ENCODE measurements at places on chromosomes 4 and X.

GRCh38 chr4:11503166-11503565, 74.5 kb upstream of the HS3ST1 start:
- DNase-seq, result no peak

DNA sequence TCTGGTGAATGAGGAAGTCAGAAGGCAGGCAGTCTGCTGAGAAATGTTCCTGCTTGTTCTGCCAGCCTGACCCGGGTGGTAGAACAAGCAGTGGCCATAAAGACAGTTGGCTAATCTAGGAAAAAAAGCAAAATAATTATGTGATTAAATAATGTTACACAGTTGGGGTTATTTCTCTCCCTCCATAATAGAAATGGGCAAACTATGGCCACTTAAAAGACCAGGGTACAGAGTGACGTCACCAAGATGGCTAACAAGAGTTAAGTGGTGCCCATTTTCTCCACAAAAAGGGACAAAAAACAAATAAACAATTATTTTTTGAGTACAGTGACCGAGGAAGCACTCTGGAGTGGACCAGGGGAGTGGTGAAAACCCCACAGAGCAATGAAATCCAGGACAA, 16.1 kb upstream of the SPANXD start:
- DNase-seq, result no peak

- DNase-seq, result no peak
Measured at GRCh38 chr4:75904076-75904475, 1.8 kb upstream of the PPEF2 start.

DNA sequence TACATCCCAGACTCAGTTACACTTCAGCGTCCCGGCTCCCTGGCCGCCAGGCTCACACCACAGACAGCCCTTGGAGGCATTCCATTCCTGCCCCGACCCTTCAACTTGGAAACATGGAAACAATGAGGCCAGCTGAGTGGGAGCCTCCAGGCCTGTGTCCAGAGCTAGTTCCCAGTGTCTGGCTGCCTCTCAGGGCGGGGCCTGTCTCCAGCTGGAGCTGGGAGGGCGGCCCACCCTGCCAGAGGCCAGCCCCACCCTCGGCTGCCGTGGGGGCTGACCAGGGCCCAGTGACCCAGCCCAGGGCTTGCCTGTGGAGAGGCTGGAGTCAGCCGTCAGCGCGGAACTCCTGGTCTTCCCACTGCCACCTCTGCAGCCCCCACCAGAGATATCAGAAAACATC, 37.4 kb upstream of the SPON2 start:
- DNase-seq, result no peak

- no peak for DNase-seq
Measured at GRCh38 chr4:47675806-47676205, 162.1 kb downstream of the CORIN start.

GRCh38 chrX:40543661-40544328, 37.0 kb upstream of the ATP6AP2 start:
- DNase-seq, result no peak

DNA sequence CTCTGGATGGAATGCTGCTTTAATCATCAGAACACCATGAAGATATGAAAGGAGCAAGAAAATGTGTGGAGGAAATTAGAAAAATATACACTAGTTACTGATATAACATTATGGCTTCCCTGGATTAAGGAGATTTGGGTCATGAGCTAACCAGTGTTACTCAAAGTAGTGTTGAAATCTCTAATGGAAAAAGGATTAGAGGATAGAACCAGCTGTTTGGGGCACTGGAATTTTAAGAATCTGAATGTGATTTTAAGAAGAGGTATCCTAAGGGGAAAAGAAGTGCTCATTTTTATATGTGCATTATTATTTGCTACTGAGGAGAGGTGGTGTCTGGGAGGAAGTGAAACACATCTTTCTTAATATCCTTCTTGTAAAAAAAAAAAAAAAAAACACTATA, 164.1 kb upstream of the PPARGC1A start:
- no peak for DNase-seq

- DNase-seq, result no peak
Measured at GRCh38 chrX:79400623-79401022, 33.5 kb upstream of the ITM2A start.

- DNase-seq, result no peak
Measured at GRCh38 chr4:26992657-26993361, 132.2 kb downstream of the STIM2 start.

GRCh38 chr4:4575284-4576211, 33.7 kb upstream of the STX18 start:
- peak; percentile 44 for DNase-seq

DNA sequence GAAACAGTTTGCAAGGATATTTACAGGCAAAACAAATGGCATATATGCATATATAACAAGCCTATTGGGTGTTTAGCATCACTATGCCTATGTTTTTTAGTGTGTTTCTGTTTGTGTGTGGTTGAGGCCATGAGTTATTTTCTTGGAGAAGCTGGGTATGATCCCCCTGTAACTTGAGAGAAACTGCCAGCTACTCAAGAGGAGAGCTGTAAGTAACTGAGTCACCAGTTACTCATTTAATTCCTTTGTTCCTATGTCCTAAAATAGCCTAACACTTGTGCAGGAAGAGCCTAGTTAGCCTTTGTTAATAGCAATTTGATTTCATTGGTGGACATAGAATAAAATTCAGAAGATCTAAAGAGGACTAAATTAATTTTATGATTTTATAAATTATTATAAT, 79.1 kb downstream of the PWWP3B start:
- no peak for DNase-seq

DNA sequence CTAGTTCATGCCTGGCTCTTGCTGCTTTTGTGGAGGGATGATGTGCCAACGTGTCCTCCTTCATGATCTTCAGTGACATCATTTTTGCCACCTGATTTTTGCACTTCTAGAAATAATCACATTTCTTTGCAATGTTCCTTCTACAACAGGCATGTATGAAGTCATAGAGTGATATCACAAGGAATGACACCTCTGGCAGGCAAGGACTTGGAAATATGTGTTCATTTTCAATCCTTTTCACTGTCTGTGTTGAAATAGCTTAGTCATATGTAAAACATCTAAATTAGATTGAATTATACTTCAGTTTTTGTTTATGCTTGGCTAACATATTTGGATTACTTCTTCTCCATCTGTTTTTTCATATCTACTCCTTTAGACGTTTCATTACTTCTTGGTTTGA, 221.2 kb upstream of the STK26 start:
- no peak for DNase-seq

GRCh38 chrX:114798907-114799306, 215.0 kb downstream of the HTR2C start:
- DNase-seq, result no peak

DNA sequence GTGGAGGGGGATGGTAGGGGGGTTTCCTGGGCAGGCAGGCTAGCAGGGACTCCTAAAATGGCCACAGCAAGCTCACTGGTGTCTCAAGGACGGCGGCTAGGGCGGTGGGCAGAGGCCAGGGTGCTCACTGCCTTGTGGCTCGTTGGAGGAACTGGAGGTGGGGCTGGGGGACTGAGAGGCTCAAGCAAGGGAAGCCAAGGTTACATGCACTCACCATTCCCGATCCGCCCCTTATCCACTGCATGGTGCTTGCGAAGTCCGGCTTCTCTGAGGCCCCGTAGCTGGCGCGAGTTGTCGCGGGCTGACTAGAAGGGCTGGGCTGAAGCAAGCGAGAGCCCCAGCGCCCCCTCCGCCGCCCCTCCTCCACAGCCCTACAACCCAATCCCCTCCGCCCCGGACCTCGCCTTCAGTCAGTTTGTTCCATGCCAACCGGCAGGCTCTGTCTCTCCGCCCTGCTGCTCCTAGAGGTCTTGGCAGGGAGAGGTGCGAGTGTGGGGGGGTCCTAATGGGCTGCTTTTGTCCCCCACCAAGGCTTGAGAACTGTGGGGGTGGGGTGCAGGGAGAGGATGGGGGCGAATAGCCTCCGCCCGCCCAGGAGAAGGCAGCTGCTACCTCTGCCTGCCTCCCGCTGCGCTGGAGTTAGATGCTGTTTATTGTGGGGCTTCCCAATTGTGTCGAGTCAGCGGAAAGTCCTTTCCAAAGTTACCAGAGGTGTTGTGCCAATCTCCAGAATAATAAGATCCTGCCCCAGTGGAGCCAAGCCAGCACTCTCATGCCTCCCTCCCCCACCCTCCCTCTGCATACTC, at the start of gene ARHGEF9:
Gene ARHGEF9 (minus strand): TSS at position 313 of the 806 bp plus-strand sequence. CDS start 69 bp downstream, at position 244.
- DNase-seq, result no peak

GRCh38 chr4:52195869-52196268, 144.8 kb downstream of the SPATA18 start:
- DNase-seq, result no peak

DNA sequence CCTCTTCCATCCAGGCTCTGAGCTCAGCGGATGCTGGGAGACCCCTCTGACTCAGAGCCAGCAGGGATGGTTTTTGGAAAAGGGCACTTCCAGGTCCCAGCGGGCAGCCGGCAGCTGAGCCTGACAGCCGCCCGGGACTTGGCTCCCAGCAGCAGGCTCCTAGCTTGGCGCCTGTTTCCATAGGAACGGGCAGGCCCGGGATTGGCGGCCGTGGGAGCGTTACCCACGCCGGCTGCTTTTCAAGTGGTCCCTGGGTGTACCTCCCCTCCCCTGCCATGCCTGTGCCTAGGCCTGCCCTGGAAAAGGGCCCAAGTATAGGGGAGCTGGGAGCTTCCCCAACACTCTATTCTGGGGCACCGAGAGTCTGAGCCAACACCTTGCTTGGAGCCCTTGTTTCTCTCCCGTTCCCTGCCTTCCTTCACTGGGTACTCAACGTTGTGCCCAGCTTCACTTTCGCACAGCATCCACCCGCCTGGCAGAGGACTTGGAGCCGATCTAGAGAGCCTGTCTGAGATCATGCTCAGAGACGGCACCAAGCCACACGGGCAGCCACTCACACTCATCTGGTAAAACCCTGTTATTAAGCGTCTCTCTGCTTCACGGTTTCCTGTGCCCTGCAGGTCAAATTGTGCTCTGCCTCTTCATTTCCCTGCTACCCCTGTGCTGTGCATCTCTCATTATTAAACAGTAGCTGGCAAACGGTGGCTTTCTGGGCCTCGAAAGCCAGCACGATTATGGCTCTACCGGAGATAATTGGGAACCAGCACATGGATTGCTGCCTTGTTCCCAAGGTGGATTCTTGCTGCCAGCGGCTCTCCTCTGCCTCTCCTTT, 521.5 kb downstream of the BCOR start:
- DNase-seq, result no peak

- DNase-seq, result no peak
Measured at GRCh38 chr4:146790515-146790914, 151.8 kb downstream of the POU4F2 start.

- DNase-seq, result no peak
Measured at GRCh38 chr4:134531013-134531412, 329.4 kb upstream of the PABPC4L start.

DNA sequence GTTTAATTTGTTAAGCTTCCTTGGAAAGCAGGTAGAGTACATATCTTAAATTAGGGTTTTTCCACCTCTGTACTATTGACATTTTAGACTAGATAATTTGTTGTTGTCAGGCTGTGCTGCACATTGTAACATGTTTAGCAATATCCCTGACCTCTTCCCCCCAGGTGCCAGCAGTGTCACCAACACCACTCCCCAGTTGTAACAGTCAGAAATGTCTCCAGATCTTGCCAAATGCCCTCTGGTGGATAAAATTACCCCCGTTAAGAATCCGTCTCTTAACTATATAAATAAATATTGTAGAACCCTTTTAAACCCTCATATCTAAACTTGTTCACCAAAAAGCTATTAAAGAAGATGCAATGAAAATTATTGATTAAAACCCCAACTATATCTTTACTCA, 161.5 kb downstream of the ARHGAP6 start:
- DNase-seq, result no peak

DNA sequence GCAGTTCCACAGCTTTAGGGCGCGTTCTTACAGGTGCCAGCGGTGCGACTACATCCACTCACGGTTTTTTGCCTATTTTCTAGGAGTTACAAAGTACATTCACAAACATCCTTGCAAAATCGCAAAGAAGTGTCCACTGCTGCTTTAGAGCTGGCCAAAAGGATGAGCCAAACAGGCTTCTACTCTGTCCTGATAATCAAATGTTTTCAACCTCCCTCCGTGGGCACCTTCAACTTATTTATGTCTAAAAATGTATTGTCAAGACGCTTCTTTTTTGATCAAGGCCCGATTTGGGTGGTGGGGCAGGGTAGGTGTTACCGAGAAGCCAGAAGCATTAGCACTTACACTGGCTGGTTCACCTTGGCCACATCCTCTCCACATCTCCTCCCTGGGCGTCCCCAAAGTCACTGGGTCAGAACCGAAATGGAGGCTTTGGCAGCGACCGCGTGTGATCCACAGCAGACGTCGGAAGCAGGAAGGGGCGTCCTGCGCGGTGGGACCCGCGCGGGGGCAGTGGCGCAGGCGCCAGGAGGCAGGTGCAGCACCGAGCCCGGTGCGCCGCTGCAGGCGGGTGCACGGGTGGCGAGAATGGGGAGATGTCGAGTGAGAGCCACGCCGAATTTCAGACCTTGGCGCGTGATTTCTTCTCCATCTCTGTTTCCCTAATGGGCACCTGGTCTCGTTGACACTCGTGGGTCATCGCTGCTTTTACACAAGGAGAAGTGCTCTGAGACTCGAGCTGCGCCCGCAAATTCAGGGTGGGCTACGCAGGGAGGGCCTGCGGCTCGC, 16.9 kb downstream of the NKX3-2 start:
- DNase-seq, result no peak

- DNase-seq, result no peak
Measured at GRCh38 chrX:40009890-40010289, 87.9 kb downstream of the BCOR start.

DNA sequence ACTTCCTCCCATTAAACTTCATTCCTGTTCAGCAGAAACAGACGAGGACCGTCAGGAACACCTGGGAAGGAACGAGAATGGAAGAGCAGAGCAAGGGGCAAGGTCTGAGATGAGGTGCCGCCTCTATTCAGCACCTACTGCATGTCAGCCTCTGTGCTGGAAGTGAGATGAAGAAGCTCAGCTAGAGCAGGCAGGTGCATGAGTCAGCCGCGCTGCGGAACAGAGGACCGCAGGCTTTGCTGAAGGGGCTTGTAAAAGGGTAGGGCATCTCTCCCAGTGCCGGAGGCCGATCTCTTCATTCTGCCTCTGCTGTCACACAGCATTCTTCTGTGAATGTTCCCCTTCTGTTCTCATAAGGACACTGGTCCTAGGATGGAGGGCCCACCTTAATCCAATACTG, 6.1 kb upstream of the ABLIM2 start:
- no peak for DNase-seq

- no peak for DNase-seq
Measured at GRCh38 chr4:113328514-113328913, 279.1 kb downstream of the ANK2 start.

- no peak for DNase-seq
Measured at GRCh38 chr4:186936496-186937375, 213.1 kb upstream of the FAT1 start.

DNA sequence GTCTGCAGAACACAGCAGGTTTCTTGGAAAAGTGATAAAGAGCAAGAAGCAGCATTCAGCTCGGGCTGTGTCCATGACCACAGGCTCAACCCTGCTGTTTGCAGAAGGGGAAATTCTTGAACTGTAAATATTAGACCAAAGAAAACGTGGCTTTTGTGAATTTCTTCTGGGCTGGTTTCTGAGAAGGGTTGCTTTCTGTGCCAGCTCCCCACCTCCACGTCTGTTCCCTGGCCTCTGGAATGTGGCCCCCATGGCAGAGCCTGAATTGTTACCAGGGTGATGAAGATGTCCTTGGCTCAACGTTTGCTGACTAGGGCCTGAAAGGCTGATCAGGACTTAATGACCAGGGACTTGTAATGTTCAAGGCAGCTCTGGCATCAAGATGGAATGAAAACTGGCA, 116.0 kb downstream of the CPEB2 start:
- DNase-seq, result no peak
